ENCODE measurements at places on chromosomes 6 and 20.

DNA sequence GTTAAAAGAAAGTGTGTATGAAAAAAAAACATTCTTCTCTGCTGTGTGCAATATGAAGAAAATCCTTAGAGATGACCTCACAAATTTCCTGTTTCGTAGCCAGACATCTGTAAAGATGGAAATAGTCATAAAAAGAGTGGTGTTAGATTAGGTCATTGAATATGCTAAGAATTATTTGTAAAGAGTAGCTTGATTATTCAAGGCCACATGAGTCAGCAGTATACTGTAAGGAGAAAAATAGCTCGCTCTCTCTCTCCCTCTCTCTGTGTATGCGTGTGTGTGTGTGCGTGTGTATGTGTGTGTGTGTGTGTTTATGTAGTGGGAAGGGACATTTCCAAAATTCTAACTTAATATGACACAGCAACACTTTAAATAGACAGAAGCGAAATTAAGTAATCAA lies 78.8 kb downstream of the PTCHD4 start:
- no peak for DNase-seq

DNA sequence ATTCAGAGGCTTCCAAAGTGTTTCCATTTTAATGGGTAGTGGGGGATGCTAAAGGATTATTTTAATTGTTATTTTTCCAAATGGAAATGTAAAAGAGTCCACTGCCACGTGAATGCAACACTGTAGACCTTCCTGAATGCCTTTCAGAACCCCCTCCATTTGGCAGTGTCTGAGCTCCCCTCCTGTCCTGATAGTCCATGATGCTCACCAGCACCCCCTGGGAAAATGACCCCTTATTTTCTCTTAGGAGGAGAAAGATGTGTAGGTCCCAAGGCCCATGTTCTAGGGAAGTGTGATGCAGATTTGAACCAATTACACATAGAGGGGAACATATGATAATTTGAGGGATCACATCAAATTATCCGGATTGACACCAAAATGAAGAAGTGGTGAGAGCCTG lies 46.8 kb upstream of the SH3BGRL2 start:
- DNase-seq, result no peak

DNA sequence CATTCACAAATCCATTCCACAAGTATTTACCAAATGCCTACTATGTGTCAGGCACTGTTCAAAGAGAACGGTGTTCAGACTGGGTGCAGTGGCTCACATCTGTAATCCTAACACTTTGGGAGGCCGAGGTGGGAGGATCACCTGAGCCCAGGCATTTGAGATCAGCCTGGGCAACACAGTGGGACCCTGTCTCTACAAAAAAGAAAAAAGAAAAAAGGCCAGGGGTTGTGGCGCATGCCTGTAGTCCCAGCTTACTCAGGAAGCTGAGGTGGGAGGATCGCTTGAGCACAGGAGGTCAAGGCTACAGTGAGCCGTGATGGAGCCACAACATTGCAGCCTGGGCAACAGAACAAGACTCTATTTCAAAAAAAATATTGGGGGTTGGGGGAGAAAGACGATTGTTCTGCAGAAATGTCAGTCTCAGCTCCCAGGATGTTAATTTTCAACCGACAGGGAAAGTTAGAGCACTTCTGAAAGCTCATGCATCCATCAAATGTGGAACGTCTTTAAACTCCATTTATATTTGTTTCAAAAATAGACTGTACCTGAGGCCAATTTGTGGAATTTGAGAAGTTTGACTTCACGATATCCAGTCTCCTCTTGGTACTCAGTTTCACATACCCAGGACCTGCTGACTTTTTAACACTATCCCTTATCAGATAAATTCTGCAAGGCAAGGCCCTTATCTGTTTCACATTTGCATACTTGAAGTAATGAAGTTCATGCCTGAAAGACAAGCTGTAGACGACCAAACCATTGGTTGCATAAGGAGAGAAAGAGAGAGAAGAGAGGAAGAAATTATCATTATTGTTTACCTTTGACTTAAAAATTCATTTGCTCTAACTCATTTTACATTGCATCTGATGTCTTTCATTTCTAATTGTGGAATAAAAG lies 14.8 kb upstream of the BTN3A2 start:
- DNase-seq, result no peak

GRCh38 chr6:50959081-50959641 lies 140.5 kb downstream of the TFAP2B start:
- no peak for DNase-seq

Measured in stimulated activated CD4-positive, alpha-beta T cell treated with anti-CD3 and anti-CD28 coated beads, Interleukin-4, amount 100 ng/mL, for 24 hours (primary cell).